Myocyte (in vitro differentiated cells): ENCODE measurements at places on chromosomes 13 and 19. TPM values are rescaled to one million over a fixed set of nuclear protein-coding genes. Genes with fewer than 3 reads are reported as not detected.

Gene IGSF23
- 5.4 and 5.7 TPM in 2 replicates for total RNA-seq

Gene ZNF439
- total RNA-seq: 0.08 and 0.10 TPM in 2 replicates

GRCh38 chr13:113980489-113981064, 6.7 kb upstream of the C13orf46 start:
- no peak for DNase-seq

GRCh38 chr13:47038188-47038587, 141.3 kb upstream of the HTR2A start:
- DNase-seq: no peak

DNA sequence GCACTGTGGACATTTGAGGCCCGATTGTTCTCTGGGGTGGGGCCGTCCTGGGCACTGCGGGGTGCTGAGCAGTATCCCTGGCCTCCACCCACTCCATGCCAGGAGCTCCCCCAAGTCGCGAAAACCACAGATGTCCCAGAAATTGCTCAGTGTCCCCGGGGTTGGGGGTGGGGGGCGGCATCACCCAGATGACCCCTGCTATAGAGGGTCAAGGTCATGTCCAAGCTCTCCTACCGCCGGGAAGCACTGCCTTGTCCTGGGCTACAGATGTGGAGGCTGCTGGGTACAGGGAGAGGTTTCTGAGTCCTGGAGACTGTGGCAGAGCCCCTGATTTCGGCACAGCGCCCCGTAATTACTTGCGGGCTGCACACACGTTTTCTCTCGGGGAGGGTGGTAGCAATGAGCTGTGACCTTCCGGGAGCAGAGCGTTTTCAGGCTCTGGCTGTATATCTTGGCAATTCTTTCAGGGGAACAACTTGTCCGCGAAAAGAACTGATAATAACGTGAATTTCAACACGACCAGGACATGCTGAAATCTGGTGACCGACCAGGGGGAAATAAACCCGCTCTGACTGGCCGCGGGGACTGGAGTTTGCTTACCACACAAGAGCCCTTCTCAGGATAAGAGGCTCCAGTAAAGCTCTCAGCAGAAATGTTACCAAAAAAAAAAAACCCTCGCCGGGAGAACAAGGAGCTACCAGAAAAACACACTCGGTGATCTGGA, 68.1 kb downstream of the GNG7 start:
- no peak for DNase-seq

DNA sequence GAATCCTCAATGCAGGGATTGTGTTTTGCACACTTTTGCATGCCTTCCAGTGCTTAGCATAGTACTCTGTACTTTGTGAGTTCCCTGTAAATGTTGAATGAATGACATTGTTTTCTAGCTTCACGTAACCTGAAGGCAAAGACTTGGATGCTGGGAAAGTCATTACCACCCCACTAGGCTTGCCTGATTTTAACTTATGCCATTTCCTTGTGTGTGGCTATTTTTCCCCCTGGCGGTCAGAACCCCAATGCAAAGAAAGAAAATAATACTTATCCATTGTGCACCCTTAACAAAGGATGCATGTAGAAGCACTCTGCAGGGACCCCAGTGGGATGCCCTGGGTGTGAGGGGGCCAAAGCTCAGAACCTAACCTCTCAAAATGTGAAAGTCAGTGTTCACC, 1.2 kb upstream of the ENOX1 start:
- peak; percentile 52 for DNase-seq

DNA sequence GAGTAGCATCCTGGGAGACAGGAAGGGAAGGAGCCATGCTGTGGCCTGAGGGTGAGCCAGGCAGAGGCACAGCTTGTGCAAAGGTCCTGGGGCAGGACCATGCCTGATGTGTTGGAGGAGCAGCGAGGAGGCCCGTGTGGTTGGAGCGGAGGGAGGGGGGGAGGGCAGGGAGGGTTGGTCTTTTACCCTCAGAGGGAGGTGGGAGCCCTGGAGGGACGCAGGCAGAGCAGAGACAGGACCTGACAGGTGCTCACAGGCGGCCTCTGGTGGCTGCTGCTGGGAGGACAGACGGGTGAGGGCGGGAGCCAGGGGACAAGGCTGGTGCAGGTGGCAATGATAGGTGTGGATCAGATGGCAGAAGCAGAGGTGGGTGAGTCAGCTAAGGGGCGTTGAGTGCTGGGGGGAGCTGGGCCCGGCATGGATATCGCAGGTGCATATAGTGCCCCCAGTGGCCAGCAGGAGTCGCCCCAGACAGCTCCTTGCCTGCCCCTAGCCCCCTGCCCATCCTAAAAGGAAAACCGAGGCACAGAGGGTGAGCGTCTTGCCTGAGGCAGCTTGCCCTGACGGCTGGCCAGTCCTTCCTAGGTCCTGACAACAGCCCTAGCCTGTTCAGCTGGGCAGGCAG, 9.8 kb upstream of the GNA15 start:
- DNase-seq: peak; percentile 17

GRCh38 chr13:43368003-43368402, 344.6 kb downstream of the DNAJC15 start:
- peak; percentile 76 for DNase-seq
